Activated T-cell treated with anti-CD3 and anti-CD28 coated beads, Interleukin-2, amount 50 U/mL, for 1 hour (primary cell): ENCODE measurements at places on chromosomes 7 and 10.

DNA sequence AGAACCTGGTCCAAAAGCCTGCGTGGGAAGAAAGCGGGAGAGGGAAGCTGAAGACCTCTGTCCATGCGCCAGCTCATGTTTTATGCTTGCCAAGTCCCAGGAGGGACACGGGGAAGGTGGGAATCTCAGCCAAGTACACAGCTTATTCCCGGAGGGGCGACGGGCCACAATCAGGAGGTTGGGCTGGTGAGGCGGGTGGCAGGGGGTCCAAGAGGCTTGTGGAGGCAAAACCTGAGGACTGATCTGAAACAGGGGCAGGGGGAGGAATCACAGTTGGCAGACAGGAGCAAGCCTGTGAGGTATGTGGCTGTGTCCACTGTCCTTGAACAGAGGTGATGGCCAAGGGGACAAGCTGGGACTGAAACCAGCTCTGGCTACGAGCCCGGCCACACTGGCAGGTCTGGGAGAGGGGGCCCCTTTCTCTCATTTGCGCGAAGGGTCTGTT lies 38.0 kb upstream of the LEP start:
- DNase-seq: no peak

DNA sequence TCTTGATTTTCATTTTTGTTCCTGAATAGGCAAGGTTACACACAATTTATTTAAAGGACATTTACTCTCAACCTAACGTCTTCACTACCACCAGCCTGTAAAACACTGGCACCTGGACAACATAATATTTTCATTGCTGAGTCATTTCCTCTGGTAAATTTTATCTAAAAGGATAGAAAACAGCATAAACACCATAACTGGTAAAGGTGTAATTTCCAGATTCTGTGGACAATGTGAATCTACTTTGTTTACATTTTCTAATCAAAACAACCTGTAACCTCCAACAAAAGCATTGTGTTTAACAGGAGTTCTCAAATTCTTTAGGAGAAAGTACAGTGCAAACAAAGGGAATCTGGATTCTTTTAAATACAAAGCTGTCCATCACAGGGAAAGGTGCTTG lies 472.0 kb upstream of the AKR1E2 start:
- DNase-seq: no peak

DNA sequence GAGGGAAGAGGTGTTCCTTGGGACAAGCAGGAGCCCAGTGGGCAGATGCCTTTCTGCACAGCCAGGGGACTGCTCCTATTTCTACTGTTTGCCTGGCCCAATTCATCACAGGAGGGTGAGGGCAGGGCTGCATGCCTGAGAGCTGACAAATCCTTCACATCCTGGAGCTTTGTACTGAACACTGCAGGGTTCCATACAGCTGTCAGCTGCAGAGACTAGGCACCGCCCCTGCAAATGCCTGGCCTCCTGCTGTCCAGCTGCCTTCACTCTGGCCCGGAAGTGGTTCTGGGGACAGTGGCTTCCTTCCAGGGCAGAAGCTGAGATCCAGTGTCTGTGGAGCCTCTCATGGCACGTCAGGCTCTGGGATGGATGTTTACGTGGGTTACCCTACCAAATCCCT lies 470.7 kb downstream of the DNAJB6 start:
- no peak for DNase-seq

- no peak for DNase-seq
Measured at GRCh38 chr10:116720241-116720643, 22.1 kb downstream of the HSPA12A start.

GRCh38 chr10:101828766-101829551 lies 10.7 kb upstream of the OGA start:
- DNase-seq: no peak

DNA sequence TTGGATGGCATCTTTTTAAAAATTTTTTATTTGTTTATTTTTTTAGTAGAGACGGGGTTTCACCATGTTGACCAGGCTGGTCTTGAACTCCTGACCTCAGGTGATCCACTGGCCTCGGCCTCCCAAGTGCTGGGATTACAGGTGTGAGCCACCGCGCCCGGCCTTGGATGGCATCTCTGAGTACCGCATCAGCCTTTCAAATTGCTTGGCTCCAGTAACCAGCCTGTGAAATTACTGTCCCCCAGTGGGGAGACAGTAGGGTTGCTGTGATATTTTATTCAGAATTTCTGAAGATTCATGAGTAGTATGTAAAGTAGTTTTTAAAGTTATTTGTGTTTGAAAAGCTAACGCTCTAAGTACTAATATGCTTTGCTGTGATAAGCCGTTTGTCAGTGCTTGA lies 1.2 kb downstream of the NUB1 start:
- no peak for DNase-seq

DNA sequence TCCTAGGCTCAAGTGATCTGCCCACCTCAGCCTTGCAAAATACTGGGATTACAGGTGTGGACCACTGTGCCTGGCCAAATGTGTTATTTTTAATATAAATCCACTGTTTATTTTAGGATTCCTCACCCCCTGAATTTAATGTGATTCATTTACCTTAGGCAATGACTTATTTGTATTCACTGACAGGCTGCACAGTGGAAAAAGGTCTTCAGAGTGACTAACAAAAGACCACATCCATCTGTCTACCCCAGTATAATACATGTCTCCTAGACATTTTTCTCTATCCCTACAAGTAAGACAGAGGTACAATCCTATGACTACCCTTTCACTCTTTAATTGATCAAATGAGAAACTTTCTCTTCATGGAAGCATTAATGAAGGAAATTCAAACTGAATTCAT lies 230.2 kb downstream of the AHR start:
- no peak for DNase-seq

- DNase-seq: no peak
Measured at GRCh38 chr10:119523895-119524719, 18.4 kb downstream of the RGS10 start.

DNA sequence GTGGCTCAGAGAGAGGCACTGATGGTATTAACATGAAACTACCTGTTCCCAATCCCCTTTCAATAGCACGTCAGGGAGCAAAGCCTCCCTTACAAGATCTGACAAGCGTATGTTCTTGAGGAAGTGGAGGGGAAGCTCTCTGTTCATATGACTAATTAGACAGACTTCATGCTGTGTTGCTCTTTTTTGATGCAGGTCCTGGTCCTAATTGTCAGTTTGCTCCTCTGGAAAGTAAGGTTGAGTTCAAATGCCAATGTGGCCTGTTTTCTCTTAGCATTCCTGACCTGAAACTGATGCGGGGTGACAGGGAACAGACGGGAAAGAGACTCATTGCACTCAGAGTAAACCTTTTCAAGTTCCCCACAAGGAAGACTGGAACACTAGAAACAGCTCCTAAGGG lies 27.0 kb upstream of the TBX20 start:
- DNase-seq: no peak

- DNase-seq: no peak
Measured at GRCh38 chr7:86013662-86014061, 630.0 kb upstream of the GRM3 start.

DNA sequence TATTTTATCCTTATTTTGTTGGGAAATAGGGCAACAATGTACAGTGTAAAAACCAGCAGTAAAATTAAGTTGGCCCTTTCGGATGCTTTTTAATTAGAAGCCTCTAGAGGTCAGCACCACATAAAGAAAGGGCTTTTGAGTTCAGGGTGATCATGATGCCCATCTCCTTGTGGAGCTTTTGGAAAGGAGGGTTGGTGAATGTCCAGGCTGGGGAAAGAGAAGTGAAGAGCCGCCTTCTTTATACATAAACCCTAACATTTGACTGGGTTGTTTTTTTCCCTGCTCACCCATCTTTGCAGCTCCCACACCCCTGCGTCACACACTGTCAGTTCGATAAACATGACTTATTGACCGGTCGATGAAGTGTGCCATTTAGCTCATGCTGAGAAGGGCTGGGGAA lies 29.8 kb downstream of the MTURN start:
- no peak for DNase-seq

GRCh38 chr7:2864999-2865670 lies 21.0 kb upstream of the GNA12 start:
- DNase-seq: peak; percentile 79

GRCh38 chr10:91557651-91558111 lies 75.2 kb downstream of the PPP1R3C start:
- no peak for DNase-seq

DNA sequence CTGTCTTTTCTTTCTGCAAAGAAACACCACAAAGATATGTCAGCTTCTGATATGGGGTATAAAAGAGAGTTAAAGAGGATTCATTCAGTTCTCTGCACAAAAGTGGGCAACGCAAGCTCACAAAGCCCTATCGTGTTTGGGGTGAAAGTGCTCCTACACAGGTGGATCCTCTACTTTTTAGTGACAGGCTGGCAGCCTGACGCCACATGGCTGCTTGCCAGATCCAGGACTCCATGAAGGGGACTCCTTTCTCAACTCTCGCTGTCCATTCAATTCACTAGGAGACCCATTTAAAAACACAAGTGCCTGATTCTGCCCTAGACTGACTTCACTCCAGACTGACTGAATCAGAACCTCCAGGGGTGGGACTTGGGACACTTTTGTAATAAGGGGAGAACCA lies 8.0 kb downstream of the PARP12 start:
- DNase-seq: no peak

DNA sequence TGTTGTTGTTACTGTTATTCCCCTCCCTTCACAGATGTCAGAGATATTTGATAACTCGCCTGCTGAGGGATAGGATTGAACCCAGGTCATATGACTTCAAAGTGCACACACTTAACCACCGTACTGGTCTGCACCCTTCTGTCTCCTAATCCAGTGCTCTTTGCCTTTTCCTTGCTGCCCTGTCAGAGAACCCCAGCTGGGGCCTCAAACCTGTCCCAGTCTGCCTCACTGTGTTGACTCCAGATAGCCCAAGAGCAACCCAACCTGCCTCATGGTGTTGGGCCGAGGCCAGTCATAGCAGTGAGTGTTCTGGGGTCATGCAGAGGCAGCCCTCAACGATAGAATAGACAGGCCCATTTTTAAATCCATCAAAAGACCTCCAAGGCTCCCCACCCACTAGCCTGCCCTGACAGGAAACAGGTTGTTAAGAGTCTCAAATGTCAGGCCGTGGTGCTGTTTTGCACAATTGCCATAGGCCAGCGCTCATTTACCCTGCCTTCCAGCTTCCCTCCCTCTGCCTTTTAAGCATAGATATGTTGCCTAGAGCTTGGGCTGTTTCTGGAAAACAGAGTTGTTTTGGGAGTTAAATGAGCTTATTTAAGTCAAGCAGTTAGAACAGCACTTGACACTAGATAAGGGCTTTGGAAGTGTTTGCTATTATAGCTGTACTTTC lies 37.0 kb upstream of the PDCD4 start:
- peak; percentile 40 for DNase-seq
